ENCODE measurements at places on chromosomes 13 and 19.
A peak's percentile ranks its signal among the peaks of the same experiment; 100 is the strongest.

DNA sequence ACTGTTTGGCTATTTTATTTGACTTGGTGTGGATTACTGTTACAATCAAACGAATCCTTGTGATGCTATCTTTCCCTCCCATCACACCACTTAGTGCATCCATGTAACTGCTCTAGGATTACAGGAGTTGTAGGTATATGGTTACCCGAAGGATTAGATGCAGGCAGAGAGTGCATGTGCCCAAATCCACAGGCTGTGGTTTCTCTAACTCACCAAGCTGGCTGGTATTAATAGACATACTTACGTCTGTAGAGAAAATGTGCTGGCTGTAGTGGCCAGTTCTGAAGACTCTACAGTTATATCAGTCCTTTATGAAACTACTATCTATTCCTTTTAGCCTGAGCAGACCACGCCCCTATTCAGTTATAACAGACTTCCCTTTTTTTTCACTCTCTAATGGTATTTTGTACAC, 1.1 kb upstream of the HMGB1 start:
- peak; percentile 82 for DNase-seq

- DNase-seq, result peak; percentile 65
Measured at GRCh38 chr13:98466634-98467236, 110.2 kb downstream of the STK24 start.

DNA sequence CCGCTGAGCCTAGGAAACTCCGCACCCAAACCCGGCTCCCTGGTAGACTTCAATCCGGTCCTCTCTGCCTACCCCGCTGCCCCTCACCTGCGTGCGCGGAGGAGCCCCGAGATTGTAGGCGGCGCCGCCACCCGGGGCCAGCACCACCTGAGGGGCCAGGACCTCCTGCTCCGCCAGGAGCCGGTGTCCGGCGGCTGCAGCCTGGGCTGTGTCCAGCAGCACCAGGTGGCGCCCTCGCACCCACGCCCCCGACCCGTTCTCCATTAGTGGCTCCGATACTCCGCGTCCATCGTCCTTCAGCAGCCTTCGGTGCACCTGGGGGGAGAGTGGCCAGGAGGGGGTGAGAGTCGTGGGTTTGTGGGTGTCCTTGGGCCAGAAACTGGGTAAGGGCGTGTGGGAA, 18.5 kb downstream of the MAN2B1 start:
- DNase-seq, result no peak

DNA sequence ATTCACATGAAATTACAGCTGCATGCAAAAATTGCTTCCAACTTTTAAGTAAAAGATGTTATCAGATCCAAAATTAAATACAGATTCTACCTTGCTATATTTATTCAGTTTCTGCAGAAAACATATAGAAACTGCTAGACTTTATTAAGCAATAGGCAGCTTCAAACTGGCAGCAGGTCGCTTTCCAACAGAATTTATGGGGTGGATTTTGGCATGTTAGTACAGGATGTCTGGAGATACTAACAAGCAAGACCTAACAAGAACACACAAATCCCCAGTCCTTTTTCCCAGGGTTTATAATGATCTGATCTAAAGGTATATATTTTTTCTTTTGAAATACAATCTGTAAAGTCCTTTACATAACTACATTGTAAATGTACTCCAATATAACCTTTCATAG, 27.5 kb downstream of the TBC1D4 start:
- DNase-seq, result no peak

DNA sequence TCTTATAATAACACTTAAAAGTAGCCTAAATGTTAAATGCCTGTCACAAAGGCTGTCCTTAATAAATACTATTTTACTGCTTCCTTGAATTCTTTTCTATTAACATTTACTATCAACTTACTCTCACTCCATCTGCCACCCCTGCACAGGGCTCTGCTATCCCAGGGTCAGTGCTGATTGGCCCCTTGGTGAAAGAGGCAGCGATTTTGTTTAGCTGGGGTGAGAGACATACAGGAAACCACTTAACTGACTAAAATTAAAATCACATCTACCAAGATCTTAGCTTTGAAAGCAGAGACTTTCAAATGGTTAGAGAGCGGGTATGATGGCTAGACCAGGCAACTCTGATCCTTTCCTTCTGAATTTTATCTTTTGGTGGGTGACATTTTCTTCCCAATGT, 149.9 kb upstream of the HTR2A start:
- no peak for DNase-seq

DNA sequence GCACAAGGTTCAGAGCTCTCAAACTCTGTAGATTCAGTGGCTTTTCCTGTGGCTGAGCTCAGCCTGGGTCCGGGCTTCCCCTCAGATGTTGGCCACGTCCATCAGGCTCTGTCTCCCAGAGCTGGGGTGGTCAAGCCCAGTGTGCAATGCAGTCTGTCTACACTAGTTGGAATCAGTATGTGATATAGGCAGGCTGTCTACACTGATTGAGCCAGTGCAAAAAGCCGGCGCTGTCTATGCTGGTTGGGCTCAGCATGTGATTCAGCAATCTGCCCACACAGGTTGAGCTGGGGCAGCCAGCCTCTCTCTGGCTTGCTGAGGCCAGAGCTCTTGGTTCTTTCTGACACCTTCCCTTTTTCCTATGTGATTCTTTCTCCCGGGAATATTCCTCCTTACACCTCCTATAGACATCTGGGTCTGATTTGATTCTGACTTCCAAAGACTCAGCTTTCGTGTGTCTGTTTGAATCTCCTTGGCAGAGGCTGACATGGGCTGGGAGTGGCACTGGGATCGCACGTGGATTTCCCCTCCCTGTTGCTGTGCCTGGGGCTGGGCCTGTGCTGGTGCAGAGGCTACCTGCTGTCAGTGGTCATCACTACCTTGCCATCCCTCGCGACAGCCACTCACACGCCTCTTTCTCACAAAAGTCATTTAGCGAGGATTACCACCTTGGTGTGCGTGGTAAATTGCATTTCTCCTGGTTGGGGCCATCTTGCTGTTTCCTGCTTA, 9.3 kb downstream of the CHST8 start:
- DNase-seq, result no peak

DNA sequence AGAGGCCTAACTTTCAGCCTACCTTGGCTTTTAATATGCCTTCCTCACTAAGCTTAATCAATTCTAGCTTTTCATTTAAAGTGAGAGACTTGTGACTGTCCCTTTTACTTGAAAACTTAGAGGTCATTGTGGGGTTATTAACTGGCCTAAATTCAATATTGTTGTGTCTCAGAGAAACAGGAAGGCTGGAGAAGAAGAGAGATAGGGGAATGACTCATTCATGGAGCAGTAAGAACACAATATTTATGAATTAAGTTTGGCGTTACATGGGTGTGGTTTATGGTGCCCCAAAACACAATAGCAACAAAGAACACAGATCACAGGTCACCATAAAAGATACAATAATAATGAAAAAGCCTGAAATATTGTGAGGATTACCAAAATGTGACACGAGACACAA, 612.1 kb downstream of the TBC1D4 start:
- DNase-seq, result no peak

GRCh38 chr13:74575729-74576125, 441.5 kb upstream of the KLF12 start:
- no peak for DNase-seq

DNA sequence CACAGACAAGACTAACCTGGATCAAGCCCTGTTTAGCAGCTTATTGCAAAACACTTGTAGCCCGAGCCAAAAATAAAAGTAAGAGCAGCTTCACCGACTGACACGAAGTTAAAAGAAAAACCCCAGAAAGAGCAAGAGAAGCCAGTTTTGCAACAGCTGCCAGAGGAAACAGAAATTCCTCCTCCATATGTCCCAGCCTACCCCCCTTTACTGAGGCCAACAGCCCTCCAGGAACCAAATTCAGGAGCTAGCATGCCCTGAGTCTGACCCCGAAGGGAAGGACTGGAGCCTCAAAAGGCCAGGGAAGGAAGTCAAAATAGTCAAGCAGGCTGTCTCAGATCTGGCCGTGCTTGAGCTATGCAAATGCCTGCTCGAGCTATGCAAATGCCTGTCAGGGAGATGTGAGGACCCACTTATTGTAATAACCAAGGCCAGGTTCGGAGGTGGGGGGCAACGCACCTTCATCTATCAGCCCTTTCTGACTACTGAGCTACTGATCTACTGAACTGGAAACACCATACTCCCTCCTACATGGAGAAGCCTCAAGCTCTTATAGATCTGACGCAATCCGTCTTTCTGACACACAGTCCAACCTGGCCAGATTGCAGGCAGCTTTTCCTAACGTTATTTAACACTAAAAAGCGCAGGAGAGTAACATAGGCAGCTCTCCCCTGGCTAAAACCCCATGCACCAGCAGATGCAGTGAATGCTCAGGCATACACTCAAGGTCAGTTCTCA, 6.7 kb downstream of the SIGLEC11 start:
- peak; percentile 47 for DNase-seq

- no peak for DNase-seq
Measured at GRCh38 chr19:38024992-38025908, 118.2 kb downstream of the SIPA1L3 start.

DNA sequence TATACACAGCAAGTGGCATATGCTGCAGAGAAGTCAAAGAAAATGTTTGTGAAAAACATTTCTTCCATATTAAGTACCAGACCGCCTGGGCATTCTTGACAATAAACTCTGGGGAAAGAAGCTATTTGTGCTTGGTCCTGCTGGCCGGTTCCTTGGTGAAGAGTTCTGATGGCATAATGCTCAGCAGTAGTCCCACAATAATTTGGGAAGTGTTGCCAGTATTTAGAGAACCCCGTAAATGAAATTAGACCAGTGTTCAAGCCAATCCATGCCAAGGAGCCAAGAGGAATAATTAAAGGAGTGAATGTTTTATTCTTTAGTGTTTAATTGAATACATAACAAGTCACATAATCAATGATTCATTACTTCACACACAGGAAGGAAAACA, 6.3 kb downstream of the KCTD12 start:
- DNase-seq, result no peak

DNA sequence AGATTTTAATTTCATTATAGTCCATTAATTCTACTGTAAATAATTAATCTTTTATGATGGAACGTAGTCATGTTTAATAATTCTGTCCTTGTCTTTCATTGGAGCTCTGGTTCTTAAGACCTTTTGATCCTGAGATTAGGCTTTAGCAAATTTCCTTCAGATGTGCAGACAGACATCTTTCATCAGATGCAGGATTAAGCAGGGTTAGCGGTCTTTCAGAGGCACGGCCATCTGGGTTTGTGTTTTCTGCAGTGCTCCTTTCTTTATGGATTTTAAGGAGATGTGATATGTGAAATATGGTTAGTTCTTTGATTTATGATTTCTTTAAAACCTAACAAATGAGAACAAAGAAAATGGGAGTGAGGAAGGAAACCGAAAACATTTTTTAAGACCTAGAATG, 643.9 kb upstream of the SGCG start:
- no peak for DNase-seq

DNA sequence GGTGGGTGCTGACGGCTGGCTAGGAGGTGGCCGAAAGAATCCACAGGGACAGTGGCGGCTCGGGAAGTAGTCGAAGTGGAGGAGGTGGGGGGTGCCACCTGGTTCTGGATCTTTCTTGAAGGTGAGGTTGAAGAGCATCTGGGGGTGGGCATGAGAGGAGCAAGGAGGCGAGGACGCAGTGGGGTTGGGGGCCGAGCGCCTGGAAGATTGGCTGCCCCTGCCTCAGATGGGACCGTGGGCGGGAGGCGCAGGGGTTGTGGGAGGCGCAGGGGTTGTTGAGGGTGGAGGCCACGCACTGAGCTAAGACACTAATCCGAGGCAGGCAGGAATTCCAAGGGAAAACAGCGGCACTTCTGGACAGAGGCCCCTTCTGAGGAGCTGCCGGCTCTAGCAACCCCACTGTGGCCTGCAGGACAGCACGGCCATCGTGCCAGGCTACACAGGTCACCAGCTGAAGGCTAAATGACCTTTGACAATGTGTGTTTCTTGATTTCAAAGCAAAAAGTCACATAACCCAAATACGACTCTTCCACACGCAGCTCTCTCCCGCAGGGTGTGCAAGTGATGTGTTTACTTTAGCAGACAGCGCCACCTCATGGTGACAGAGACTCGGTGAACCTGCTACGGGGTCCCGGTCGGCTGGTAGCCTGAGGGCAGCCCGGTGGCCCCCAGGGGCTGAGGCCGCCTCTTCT, 44.1 kb upstream of the RANBP3 start:
- peak; percentile 71 for DNase-seq

GRCh38 chr13:67101730-67102467, 128.2 kb downstream of the PCDH9 start:
- DNase-seq, result no peak

DNA sequence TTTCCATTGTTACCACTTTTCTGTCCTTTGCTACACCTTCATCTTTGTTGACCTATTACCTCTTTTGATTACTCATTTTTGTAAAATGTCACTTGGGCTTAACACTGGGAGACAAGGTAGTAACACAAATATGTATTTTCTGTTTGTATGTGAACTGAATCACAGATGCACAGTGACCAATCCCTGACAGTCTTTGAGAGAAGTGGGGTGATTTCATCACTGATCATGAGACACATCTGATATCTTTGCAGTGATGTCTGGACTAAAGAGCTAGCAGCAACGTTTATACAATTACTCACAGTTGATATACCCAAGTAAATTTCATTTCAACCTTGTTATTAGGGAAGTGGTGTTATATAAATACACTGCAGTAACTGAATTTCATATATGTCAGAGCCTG, 1397.4 kb upstream of the SPRY2 start:
- DNase-seq, result no peak

DNA sequence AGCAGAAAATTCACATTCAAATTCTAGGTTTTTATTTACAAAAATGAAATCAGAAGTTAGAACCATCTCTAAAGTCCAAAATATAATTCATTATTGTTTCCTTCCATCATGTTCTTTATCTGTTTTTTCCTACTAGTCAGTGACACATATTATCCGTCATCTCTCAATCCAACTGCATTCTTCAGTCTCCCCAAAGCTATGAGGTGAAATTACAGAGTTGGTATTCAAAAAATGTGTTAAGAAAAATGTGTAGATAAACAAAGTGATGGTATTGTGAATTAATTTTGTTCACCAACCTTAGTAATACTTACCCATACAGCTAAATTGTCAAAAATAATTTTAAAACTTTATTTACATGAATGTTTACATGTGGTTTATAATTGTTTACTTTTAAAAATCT, 448.7 kb upstream of the MIR17HG start:
- DNase-seq, result no peak

GRCh38 chr13:99311137-99311536, 3.9 kb upstream of the GPR183 start:
- DNase-seq, result peak; percentile 17

- no peak for DNase-seq
Measured at GRCh38 chr13:50006426-50007135, 8.7 kb upstream of the KCNRG start.

- no peak for DNase-seq
Measured at GRCh38 chr13:113591750-113592149, 7.2 kb downstream of the TFDP1 start.
